ENCODE measurements at places on chromosomes 2 and 18. TPM values are rescaled to one million over a fixed set of nuclear protein-coding genes. Genes with fewer than 3 reads are reported as not detected.

KRTCAP3 gene
- 0.63 TPM for total RNA-seq

HOXD13 gene
- total RNA-seq = not detected

POTEF gene
- not detected for total RNA-seq

SLC66A3 gene
- total RNA-seq = 7.8 TPM

IL1F10 gene
- total RNA-seq = not detected

UGT1A1 gene
- not detected for total RNA-seq

CTAGE1 gene
- total RNA-seq = not detected

GATA6 gene
- total RNA-seq = 60.9 TPM

CD302 gene
- total RNA-seq = 17.2 TPM

DCC gene
- total RNA-seq = not detected

MAL gene
- total RNA-seq = 4.4 TPM

ALPI gene
- total RNA-seq = not detected

NEB gene
- 30.5 TPM for total RNA-seq

- no peak for DNase-seq
Measured at GRCh38 chr2:227402959-227403358, 15.2 kb upstream of the SCYGR1 start.

GRCh38 chr18:10410472-10411308, 43.7 kb upstream of the APCDD1 start:
- no peak for DNase-seq

- no peak for DNase-seq
Measured at GRCh38 chr18:9210966-9211365, 74.4 kb downstream of the ANKRD12 start.

GRCh38 chr2:84389794-84390193, 69.3 kb downstream of the SUCLG1 start:
- no peak for DNase-seq

DNA sequence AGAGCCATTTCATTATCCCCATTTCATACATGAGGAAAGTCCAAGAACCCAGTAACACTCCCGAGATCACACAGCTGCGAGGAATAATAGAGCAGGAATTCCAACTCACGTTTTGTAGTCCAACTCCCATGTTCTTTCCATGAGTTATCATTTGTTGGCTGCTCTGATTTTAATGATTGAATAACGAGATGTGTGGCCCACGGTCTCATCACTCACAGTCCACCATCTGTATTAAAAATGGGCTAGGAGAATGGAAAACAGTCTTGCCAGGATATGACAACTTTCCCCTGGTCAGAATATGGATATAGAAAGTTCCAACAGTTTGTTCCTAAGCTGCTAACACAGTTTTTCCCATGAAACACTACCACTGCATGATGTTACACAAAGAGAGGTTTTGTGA, 147.5 kb downstream of the METTL4 start:
- DNase-seq = no peak

DNA sequence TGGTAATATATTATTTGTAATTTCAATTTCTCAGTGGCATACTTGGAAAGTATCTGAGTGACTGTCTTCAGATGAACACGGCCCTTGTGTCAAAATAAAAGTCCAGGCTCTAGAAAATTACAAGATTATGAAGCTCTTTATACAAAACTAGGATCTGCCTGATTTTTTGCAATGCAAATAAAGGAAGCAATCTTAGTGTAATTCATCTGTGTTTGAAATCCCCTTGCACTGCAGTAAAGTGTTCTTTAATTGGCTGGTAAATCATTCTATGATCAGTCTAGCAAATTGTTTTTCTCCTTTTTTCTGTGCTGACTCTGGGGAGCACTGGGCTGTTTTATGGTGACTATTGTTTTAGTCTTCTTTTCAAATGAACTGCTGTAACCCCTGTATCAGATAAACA, 1039.0 kb downstream of the SOCS6 start:
- no peak for DNase-seq

DNA sequence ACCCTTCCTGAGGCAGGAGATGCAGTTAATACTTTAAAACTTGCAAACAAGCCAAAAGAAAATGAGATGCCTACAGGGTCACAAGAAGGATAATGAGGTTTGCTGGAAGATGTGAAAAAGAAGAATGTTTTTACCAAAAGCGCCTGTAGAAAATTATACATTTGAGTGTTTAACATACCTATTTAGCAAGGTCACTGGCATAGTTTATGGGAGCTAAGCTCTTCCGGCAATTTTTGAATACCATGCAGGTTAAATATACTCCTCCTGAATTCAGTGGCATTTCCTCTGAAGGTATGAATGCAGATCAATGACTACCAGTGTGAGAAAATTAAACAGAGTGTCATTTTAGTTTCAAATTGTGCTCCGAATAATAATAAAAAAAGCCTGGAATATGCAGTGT, 21.2 kb upstream of the MAP3K20 start:
- no peak for DNase-seq

DNA sequence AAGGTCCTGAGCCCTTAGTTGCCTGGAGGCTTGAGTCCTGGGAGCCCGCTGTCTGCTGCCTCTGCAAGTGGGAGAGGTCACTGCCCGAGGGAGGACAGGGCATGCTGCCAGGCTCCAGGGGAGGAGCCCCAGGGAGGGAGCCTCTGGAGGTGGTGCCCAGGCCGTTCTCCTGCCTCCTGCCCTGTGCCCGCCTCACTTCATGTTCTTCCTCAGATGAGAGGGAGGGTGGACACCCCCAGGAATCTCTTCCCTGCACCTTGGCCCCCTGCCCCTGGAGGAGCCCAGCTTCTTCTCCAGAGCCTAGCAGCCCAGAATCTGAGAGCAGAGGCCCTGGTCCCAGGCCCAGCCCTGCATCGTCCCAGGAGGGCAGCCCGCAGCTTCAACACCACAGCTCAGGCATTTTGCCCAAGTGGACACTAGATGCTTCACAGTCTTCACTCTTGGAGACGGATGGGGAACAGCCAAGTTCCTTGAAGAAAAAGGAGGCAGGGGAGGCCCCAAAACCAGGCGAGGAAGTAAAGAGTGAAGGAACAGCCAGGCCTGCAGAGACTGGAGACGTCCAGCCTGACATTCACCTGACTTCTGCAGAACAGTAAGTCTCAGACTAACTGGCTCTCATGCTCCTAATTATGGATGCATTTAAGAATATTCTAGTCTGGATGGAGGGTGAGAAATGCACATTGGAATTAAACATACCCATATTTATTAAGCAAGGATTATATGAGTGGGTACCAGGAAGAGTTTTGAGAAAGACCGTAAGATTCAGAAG, 12.1 kb downstream of the PSD4 start:
- DNase-seq = no peak

GRCh38 chr2:193520709-193521458, 1326.2 kb upstream of the TMEFF2 start:
- DNase-seq = no peak

- DNase-seq = no peak
Measured at GRCh38 chr2:86003967-86004366, 101.7 kb downstream of the POLR1A start.

GRCh38 chr2:107811411-107811810, 15.3 kb upstream of the RGPD4 start:
- DNase-seq = no peak

- DNase-seq = no peak
Measured at GRCh38 chr18:27954226-27954625, 222.7 kb downstream of the CDH2 start.

DNA sequence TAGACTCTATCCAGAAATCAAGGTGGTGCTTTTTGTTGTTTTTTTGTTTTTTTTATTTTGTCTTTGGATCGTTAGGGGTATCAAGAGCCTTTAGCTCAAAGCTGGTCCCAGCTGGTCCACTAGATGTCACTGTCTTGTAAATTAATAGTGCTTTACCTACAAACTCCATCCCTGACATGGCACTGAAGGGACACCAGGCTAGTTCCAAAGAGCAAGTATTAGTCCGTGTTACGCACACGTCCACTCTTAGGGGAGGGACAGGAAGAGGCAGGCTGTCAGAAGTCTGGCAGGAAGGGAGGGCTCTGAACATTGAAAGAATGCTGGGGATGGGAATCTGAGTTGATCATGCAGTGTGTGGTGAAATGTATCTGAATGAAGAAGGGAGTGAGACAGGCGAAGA, 85.9 kb upstream of the CCBE1 start:
- DNase-seq = no peak

DNA sequence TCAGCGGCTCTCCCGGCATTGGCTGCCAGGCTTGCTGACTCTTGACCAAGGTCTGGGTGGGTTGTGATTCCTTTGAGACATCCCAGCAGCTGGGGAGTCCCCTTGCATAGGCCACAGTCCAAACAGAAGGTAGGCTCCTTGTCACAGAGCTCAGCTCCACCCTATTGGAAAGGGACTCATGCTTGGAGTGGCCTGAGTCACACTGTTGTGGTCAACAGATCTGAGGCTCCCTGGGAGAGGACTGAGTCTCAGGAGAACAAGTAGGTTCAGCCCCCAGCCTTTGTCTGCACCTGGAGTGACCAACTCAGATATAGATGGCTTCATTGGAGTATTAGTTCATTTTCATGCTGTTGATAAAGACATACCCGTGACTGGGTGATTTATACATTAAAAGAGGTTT, 32.1 kb upstream of the SH3BP4 start:
- no peak for DNase-seq

GRCh38 chr2:195563857-195564512, 93.0 kb upstream of the SLC39A10 start:
- no peak for DNase-seq

DNA sequence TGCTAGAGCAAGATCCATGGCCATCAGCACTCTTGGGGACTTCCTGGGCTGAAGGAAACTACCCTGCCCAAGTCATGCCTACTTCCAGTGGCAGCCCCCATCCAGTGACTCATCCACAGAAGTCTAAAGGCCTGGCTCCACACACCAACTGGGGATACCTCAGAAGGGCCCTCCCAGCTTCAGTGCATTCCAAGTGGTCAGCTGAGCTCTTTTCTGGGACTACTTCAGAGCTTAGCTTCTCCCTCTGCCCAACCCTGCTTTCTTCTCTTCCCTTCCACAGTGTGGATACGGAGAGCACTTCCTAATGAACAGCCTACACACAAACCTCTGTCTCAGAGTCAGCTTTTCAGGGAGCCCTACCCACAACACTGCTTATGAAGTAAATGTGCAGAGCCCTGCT, 66.5 kb downstream of the CLHC1 start:
- no peak for DNase-seq

- no peak for DNase-seq
Measured at GRCh38 chr2:64950226-64951160, 38.7 kb upstream of the SLC1A4 start.

DNA sequence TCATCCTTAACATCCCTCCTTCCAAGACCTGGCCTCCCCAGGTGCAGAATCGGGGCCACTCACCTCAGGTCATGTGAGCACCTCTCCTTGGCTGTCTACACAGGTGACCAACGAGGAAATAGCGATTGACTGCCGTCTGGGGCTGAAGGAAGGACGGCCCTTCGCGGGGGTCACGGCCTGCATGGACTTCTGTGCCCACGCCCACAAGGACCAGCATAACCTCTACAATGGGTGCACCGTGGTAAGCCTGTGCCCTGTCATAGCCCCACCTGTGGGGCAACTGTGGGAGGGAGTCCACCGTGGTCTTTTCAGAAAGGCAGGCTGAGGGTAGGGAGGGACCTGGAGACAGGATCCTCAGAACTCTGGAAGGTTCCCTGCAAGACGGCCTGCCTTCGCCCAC, 54.3 kb downstream of the BOLA3 start:
- no peak for DNase-seq

- no peak for DNase-seq
Measured at GRCh38 chr2:190343089-190343535, 277 bp upstream of the INPP1 start.

DNA sequence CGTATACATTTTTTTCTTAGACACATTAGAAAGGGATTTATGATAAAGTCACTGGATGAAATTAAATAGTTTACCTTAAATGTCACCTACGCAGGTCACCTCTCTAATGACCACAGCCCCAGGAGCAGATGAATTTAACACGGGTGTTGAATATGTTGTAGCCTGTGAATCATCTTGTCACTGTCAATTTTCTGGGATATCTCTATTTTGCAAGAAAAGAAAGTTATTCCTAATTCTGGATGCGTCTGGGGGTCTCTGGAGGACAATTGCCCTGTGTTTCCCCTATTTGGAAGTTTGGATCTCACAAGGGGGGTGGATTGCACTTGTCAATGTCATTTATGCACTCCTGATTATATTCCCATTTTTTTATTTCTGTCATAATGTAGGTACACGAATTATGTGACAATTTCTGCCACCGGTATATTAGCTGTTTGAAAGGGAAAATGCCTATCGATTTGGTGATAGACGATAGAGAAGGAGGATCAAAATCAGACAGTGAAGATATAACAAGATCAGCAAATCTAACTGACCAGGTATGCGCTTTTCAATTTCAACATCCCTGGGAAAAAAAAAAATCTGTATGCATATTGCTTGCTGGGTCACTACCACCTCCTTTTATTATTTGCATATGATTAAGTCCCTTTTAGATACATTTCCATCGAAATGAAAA, 7.7 kb downstream of the MEIS1 start:
- DNase-seq = no peak

GRCh38 chr2:211545582-211545981, 989.2 kb downstream of the CPS1 start:
- no peak for DNase-seq

GRCh38 chr2:228372212-228372611, 190.7 kb upstream of the SPHKAP start:
- no peak for DNase-seq

- no peak for DNase-seq
Measured at GRCh38 chr2:206105541-206105940, 19.6 kb upstream of the INO80D start.

GRCh38 chr2:154700136-154700535, 1.6 kb downstream of the KCNJ3 start:
- DNase-seq = no peak
